ENCODE measurements at places on chromosomes 11 and 22.

DNA sequence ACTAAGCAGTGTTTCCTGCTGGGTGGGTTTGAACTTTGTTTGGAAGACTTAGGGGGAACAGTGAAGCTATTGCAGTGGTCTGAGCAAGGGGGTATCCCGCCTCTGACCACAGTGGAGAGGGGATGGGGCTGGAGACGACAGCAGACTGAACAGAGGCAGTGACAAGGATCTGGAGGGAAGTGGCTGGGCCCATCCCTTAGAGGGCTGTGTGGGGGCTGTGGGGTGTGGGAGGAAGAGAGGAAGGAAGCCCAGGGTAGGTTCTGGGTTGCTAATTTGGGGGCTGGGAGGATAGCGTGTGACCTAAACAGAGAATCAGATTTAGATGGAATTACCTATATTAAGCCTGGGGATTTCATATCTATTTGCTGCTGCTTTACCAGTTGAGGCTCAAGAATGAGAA lies 70.7 kb downstream of the BMAL1 start:
- DNase-seq = no peak

GRCh38 chr11:63847363-63847762 lies 8.5 kb downstream of the MARK2 start:
- DNase-seq = no peak

GRCh38 chr11:19922689-19923035 lies 210.0 kb downstream of the NAV2 start:
- DNase-seq = no peak

DNA sequence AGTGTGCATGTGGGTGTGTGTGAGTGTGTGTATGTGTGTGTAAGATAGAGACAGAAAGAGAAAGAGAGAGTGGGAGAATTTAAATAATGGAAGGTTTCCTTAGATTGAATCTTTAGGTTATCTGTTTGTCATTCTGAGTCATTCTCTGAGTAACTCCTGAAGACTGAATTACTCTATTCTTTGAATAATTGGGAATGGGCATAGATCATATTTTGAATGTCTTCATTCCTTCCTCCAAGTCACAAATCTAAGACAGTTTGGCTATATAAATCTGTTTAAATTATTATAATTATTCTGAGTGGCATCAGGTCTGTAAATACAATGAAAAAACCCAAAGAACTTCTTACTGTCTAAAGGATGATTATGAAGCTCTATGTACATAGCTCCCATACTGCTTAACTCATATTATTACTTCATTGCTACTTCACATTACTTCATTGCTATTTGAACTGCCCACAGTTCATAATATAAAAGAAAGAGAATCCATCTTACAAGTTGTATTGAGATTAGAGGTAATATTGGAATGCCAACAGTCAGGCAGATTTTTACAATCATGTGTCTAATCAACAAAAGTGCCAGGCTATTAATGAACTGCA lies 346.6 kb upstream of the CCDC179 start:
- no peak for DNase-seq

DNA sequence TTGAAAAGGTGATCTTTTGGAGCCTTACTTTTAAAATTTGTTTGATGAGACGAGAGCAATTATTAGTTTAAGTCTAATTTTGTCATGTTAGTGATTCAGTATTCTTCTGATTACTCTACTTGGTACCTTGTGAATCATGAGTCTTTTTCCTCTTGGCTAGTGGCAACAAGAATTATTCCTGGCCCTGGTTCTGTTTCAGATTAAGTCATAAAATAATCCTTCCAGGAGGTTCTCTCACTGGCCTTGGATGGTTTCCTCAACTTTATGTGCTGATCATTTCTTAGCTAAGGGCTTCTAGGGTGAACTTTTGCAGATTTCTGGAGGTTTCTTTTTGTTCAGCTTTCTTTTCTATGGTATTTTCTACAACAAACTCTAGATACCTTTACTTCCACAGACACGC lies 741.8 kb upstream of the LUZP2 start:
- DNase-seq = no peak

GRCh38 chr11:69216647-69217051 lies 60.9 kb downstream of the SMIM38 start:
- no peak for DNase-seq

DNA sequence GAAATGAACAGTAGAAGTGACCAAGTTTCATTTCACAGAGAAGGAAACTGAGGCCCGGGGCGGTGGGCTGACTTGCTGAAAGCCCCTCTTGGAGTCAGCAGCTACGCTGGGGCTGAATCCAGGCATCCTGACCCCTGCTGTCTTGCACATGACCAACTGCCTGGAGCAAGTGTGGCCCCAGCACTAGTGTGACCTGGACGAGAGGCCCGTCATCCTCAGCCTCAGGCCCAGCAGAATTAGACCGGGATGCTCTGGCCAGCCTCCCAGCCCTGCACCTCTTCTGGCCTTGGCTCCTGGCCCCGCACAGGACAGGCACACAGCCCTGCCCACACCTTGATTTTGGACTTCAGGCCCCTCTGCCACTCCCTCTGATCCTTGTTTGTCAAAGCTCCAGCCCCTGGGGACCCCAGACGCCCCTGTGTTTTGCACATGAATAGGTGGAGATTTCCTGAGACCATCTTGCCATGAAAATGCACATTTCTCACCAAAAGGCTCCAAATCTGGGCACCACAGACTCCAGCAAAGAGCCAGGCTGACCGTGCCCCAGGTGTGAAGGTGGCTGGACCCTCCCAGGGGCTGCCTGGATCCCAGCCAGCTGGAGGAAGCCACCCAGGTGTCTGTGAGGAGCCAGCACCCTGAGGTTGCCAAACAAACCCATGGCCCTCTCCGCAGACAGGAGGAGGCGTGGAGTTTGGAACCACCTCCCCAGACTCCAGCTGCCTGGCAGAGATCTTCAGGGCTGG lies 24.9 kb downstream of the FGF4 start:
- DNase-seq = no peak

- DNase-seq = no peak
Observed at GRCh38 chr11:134509381-134510232, 97.6 kb upstream of the B3GAT1 start.

GRCh38 chr11:11089805-11090204 lies 232.0 kb upstream of the ZBED5 start:
- DNase-seq = no peak

GRCh38 chr11:68832476-68833181 lies 9.1 kb downstream of the CPT1A start:
- DNase-seq = no peak

Measured in kidney epithelial cell (primary cell).